Non-pigmented ciliary epithelial cell (primary cell): ENCODE measurements at places on chromosomes 2 and 18.

DNA sequence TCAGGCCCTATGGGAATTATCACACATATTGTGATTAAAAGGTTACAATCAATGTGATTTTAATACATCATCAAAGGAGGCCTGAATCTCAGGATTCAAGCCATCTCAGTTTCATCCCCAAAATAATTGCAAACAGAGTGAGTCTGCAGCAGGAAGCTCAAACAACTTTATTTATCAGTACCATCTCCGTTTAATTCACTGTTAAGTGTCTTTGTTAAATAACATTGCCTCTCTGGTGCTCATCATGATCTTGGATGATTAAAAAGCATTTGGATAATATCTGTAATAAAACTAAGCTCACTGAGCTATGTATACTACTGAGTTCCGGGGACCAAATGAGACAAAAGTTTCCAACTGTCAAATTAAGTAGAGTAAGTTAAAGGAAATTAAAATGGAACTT is 817.8 kb upstream of the CNTNAP5 start:
- no peak for DNase-seq

DNA sequence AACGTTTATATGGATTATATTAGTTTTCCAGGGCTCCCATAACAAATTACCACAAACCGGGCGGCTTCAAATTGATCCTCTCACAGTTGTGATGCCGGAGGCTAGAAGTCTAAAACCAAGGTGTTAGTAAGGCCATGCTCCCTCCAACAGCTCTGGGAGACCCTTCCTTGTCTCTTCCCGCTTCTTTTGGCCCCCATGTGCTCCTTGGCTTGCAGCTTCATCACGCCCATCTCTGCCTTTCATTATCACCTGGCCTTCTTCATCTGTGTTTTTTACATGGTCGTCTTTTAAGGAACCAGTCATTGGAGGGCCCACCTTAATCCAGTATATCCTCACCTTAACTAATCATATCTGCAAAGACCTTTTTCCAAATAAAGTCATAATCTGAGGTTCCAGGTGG is 13.9 kb downstream of the MAPRE2 start:
- no peak for DNase-seq

- no peak for DNase-seq
Observed at GRCh38 chr18:47180765-47181164, 4.6 kb upstream of the IER3IP1 start.

DNA sequence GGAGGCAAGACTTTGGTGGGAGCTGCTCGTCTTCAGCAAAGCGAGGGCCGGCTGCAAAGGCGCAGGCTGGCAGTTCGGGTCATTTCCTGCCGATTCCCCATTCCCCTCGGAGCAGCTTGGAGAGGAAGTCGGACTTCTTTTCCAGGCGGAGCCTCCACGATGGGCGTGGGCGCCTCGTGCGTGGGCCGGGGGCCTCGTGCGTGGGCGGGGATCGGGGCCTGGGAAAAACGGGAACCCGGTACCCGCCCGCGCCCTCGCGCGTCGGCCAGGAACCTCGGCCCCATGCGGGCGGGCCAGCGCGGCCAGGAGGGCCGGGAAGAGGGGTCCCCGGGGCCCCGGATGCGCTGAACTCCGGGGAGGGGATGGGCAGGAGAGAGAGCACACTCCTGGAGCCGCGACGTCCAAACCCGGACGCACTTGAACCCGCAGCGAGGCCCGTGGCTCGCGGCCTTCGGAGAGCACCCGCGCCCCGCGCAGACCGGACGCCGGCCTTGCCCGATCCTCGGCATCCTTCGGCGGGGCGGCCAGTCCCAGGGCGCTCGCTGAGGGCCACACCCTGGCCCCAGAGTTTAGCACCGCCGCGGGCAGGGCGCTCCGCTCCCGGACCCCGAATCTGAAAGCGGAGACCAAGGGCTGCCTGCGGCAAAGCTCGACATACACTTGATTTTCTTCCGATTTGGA is 368.4 kb downstream of the MTX2 start:
- DNase-seq, result no peak

DNA sequence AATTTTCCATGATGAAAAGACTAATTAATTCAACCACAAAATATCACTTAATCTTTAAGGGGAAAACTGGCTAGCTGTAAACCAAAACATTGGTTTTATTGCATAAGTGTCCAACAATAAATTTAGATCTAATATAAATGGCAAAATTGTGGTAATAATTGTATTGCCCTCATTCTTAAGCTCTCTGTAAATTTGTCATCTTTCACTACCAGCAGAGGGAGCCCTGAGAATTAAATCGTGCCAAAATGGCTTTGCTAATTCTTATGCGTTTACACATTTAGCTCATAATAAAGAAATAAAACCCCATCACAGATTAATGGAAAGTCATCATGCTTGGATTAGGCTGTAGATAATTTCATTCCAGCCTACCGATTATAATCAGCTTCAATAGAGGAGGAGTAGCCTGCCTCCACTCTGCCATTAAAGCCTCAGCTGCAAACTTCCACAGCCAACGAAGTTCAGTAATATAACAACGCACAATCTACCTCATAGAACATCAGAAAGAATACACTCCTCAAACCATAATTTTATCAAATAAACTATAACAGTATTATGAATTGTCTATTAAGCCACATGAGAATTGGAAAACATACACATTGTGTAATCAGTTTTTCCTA is 70.0 kb upstream of the ATP5MC3 start:
- DNase-seq, result peak; percentile 13
